ENCODE measurements at places on chromosomes 13 and 19.

DNA sequence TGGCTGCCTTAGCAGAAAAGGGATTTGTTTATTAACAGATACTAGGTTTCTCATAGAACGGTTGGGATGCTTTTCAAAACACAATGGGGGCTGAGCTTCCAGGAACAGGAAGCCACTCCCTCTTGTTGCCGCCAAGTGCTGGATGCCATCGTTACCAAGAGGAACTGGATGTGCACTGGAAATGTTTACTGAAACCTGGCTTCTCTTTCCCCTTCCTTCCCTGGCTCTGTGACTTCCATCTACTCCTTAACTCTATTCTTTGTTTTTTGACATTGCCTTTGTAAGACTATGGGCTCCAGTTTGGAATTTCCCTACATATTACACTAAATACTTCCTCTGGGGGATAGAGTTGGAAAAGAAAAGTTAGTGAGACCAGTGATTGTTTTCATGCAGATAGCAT, 11.7 kb upstream of the KL start:
- no peak for DNase-seq

- no peak for DNase-seq
Measured at GRCh38 chr13:41411060-41411459, 46.3 kb upstream of the RGCC start.

GRCh38 chr13:109722068-109722467, 64.3 kb downstream of the IRS2 start:
- DNase-seq, result no peak

DNA sequence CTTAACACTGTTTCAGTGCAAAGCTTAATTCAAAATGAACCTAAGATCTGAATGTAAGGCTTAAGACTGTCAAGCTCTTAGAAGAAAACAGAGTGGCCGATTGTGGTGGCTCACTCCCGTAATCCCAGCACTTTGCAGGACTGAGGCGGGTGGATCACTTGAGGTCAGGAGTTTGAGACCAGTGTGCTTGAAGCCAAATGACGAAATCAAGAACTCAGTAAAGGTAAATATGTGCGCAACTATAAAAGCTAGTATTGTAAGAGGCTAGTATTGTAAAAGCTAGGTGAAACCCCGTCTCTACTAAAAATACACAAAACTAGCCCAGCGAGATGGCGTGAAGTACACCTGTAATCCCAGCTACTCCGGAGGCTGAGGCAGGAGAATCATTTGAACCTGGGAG, 12.7 kb downstream of the ATP4B start:
- DNase-seq, result no peak

- DNase-seq, result no peak
Measured at GRCh38 chr13:92315265-92315664, 911.3 kb upstream of the GPC6 start.

DNA sequence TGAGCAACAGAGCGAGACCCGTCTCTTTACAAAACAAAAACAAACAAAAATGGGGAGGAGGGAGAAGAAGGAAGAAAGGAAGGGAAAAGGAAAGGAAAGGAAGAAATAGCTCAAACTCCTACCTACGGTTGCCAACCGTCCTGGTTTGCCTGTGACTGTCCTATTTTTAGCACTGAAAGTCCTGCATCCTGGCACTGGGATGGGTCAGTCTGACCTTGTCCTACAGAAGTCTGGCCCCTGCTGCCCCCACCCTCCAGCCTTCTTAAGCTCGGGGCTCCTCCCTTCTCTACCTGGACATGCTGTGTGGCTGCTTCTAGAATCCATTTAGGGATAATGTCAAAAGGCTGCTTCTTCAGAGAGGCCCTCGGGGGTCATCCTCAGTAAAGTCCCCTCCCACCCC, 1.2 kb upstream of the STXBP2 start:
- no peak for DNase-seq

GRCh38 chr13:40207001-40207478, 459.4 kb downstream of the FOXO1 start:
- no peak for DNase-seq

DNA sequence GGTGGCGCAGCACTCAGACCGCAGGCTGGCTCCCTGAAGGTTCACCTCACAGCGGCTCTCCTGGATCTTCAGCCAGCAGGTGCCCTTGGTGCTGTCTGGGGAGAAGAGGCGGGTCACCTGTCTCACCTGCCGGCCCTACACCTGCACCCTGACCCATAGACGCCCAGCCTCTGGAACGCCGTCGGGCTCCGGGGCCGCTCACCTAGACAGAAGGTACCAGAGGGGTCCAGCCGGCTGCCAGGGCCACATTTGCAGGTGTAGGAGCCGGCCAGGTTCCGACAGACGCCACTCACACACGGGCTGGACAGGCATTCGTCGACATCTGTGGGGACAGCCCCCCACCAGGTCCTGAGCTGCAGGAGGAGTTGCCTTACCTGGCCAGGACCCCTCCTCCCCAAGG, 22.9 kb downstream of the FBN3 start:
- no peak for DNase-seq

- no peak for DNase-seq
Measured at GRCh38 chr13:51636349-51636890, 52.2 kb downstream of the WDFY2 start.

All from T1000 (cell line).